Cardiac fibroblast (primary cell): ENCODE measurements at places on chromosomes 7 and 10.

DNA sequence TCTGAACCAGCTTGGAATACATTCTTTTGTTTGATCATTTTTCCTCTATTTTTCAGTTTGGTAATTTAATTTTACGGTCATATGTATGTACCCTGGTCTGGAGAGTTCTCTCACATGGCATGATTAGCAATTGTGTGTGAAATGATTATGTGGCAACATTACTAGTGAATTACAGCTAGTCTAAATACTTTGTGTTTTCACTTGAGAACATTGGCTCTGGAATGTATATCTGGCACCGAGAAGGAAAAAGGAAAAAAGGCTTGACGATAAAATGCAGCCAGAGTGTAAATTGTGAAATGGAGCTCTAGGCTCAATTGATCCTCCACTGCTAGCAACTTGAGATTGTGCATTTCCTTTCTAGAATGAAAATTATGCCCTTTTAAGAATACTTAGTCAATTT is 397.2 kb downstream of the EXOC4 start:
- DNase-seq = peak; percentile 93

- peak; percentile 2 for DNase-seq
These were observed 530.9 kb upstream of the AUTS2 start for GRCh38 chr7:69067397-69067796.

- no peak for DNase-seq
These were observed 31.5 kb downstream of the DNAJB12 start for GRCh38 chr10:72323108-72323749.

GRCh38 chr7:50690541-50691011 is 92.1 kb downstream of the GRB10 start:
- DNase-seq = peak; percentile 43

DNA sequence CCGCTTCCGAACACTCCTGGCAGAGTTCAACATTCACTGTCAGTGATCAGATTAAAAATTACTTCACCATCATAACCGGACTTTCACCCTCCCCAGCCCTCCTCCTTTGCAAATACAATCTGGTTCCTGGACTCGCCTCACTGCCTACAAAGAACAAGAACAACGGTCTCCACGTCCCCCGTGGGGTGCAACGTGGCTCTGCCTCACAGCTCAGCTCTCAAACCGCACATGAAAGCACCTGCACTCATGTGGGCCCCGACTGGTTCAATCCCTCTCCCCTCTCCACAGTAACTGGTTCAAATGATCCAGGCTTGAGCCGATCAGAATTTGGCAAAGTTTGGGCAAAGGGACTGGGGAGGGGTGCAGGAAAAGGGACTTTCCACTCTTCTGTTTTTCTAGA is 21.0 kb downstream of the ASB13 start:
- DNase-seq = no peak

GRCh38 chr7:34163956-34164355 is 258.6 kb downstream of the BMPER start:
- DNase-seq = no peak

DNA sequence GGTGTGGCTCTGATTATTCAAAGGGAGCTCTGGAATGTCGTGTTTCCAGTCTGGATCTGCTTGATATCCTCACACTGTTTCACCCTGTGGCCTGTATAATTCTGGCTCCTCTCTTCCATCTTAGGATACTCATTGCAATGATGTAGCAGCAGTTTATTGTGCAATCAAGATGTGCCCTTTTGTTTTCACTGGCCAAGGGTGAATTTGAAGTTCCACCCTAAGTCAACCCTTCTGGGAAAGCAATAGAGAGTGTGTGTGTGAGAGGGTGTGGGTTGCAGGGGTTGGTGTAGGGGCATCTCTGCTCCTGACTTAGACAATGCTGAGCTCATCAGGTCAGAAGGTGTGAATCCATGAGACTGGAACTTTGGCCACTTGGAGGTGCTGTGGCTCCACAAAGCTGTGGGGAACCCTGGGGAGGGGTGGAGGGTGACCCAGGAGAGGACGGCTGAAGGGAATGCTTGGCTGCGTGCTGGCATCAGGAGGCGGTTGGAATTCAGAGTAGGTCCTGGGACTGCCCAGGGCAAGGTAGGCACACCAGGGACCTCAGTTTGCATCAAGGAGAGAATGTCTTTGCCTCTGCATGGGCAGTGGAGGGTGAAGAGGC is 118.0 kb upstream of the PRSS58 start:
- no peak for DNase-seq

DNA sequence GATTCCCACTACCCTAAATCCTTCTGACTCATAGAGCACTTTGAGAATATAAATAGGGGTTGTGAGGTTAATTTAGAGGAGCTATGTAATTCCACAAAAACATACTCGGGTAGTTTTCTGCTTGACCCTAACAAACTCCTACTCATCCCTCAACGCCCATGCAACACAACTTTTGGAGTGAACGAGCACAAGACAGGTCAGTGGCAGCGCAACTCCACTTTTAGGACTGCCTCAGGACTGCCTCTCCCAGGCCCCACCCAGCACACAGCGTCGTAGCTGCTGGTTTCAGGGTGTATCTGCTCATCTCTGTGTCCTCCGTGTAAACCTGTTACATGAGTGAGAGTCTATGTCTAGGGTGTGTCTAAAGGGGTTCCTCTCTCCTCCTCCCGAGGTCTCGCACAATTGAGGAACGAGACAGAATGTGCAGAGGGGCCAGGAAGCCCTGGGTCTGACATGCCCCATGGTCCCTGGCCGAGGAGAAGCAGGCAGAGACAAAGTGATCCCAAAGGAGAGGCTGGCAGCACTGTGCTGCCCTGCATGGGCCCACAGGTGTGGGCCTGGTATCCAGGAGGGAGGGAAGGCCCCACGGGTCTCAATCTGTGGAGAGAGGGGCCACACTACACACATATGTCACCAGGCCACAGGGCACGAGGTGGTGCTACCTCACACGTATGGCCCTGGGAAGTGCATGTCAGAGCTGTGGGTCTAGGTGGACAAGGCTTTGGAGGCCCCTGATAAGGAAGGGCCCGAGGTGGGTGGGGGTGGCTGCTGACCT is 45.5 kb downstream of the CAMK2B start:
- DNase-seq = no peak

DNA sequence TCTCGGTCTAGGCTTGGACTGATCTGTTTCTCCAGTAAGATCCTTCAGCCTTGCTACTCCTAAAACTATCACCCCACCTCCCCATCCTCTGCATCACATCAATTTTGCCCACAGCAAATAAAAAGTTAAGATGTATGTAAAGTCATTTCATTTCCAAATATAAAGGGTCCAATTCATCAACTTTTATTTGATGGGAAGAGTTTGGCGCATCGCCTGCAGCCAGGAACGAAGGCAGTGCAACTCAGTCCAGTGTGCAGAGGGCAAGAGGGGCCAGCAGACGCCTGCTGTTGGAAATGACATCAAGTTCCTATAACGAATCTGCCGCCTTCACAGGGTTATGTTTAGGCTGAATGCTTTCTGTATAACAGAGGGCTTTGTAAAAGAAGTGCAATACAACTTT is 97.0 kb downstream of the SVIL start:
- no peak for DNase-seq

DNA sequence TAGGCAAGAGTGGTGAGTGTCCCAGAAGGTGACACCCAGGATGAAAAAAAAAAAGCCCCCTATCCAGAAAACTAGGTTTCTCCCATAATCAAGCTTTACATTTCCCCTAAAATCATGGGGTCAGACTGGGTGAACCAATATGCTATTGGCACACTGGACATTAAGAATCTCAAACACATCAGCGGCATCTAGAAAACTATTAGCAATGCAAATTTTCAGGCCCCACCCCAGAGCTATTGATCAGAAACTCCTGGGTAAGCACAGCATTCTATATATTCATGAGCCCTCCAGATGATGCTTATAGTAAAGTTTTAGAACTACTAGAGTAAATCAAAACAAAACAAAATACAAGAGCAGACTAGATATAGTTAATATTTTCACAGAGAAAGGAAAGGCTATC is 36.4 kb downstream of the IQUB start:
- DNase-seq = no peak

- DNase-seq = no peak
These were observed 194.8 kb downstream of the TMEM178B start for GRCh38 chr7:141268614-141269013.

DNA sequence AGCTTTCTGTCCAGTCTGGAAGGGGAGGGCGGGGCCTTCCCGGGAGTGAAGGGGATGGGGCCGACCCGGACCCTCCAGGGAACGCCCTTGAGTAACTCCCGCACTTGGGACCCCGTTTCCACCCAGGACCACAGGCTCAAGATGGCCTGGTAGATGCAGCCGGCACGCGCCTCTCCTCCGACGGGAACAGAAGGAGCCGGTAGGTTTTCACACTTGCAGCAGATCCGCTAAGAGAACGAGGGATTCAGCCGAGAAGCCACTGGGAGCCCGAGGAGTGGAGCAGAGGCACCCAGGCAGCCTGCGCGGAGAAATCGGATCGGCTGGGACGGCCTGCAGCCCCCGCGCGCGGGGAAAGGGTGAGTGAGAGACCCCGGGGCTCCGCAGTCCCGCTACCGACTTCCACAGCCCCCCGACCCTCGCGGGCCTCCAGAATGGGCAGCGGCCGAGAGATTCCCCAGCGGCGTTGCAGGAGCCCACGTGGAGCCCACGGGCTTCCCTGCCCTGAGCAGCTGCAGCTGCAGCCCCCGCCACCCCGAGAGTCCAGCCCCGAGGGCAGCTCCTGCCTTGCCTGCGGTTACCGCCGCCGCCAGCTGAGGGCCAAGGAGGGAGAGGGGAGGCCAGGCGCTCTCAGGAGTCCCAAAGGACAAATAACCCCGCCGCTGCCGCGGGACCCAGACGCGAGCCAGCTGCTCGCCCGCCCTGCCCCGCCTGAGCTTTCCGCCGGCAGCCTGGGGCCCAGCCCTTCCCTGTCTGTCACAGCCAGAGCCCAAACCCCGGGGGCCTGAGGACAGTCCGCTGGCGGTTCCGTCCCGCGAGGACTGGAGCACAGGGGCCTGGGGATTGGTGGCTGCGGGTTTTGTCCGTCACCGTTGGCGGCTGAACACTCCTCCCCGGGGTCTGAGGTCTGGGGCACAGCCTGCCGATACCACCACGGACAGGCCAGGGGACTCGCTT is 21.8 kb downstream of the IFT22 start:
- no peak for DNase-seq

GRCh38 chr7:2005786-2006185 is 227.0 kb downstream of the MAD1L1 start:
- DNase-seq = no peak

- DNase-seq = no peak
These were observed 159.6 kb downstream of the TEX36 start for GRCh38 chr10:125523347-125523746.

- DNase-seq = peak; percentile 87
These were observed 65.0 kb downstream of the VWA2 start for GRCh38 chr10:114304017-114304570.

DNA sequence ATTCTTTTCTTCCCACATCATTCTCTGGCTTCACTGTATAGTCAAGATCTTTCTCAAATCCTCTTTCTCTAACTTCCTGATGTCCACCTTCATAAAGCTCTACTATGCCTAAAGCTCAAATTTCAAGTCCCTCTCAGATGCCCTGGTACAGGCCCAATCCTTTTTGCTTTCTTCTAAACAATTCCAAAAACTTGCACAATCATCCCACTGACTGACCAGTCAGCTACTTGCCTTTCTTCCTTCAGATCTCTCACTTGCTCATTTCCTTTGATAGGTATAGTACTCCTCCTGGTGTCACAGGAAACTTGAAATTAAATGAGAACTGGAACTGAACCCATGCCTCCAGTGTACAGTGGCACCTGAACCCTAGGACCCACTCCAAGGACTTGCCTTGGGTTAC is 18.2 kb downstream of the SEC31B start:
- peak; percentile 6 for DNase-seq

GRCh38 chr7:147833970-147834369 is 756.6 kb upstream of the C7orf33 start:
- DNase-seq = no peak

GRCh38 chr10:125640653-125641052 is 42.3 kb downstream of the TEX36 start:
- no peak for DNase-seq

DNA sequence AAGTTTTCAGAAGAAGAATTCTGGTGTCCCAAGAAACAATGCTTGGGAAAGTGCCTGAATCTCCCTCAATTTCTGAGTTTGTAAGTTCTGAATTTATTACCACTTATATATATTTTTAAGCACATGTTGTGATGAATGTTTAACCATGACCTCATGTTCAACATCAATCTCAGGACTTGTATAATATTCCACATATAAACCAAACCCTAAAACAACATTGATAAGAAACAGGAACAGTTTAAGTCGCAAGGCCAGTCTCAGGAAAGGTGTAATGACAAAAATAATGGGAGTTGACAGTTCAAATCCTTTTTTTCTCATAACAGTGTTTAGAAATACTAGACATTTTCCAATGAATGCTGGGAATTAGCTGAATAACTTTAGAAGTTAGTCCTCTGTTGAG is 22.8 kb downstream of the NRP1 start:
- DNase-seq = no peak

DNA sequence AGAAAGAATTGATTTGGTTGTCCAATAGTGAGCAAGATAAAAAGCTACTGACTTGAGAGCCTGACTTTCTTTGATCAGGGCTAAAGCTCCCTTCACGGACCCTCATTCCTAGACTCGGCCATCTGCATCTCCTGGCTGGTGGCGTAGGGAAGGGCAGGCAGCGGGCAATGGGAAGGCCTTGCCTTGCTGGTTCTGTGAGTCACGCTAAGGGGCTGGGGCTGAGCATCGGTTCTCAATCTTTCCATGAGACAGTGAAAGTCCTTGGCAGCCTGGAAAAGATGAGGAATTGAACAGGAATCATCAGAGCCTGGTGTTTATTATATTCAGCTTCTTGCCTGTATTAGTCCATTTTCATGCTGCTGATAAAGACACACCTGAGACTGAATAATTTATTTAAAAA is 475.3 kb downstream of the PLXNA4 start:
- no peak for DNase-seq

GRCh38 chr7:107815254-107815882 is 12.3 kb upstream of the SLC26A3 start:
- peak; percentile 9 for DNase-seq

- DNase-seq = no peak
These were observed 469.0 kb upstream of the STEAP1 start for GRCh38 chr7:89685287-89685686.

- DNase-seq = no peak
These were observed 89.7 kb upstream of the FAM20C start for GRCh38 chr7:102721-103120.

DNA sequence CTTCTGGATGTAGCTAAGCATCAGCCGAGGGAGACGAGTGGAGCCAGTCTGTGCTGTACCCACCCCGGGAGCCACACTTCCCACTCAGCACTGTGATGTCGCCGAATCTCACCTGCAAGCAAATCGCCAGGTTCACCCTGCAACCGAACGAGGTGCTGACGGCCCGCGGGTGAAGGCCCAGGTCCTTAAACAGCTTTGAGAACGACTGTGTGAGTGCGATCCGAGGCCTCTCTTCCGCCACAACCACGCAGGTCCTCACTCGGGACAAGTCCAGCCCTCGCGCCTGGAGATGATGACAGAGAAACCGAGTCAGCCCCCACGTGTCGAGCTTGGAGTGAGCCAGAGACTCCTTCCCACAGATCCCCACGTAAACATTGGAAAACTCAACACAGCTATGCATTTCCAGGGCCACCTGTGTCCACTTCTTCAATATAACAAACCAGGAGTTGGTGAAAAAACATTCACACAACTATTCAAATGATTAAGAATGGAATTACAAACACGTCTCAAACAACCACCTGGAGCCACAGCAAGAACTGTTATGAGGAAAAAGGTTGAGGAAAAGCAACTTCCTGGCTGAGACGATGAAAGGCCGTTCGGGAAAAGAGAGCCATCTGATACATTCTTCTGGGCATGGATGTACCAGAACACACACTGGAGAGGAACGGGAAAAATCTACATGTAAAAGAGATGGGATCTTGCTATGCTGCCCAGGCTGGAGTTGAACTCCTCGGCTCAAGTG is 191.8 kb downstream of the ZMYND11 start:
- DNase-seq = no peak
